HFFc6 (cell line): ENCODE measurements at places on chromosomes 2 and 18.

DNA sequence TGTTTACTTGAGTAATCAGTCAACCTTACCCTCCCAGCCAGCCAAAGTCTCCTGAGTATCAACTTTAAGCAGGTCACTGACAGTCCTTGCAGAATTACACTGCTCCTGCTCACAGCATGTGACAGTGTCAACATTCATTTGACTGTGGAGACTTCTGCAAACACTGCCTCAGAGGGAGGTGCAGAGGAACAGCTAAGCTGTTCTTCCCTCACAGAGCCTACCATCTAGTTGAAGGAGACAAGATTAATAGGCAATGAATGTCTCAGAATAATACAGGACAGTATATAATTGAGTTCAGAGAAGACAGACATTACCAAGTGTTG is 11.9 kb downstream of the SLC14A2 start:
- no peak for DNase-seq

- DNase-seq, result no peak
Measured at GRCh38 chr2:44941551-44942234, at the start of gene SIX3. Gene SIX3, plus strand, starts transcription at chr2:44941702. Its CDS starts 403 bp downstream, at chr2:44942105.

DNA sequence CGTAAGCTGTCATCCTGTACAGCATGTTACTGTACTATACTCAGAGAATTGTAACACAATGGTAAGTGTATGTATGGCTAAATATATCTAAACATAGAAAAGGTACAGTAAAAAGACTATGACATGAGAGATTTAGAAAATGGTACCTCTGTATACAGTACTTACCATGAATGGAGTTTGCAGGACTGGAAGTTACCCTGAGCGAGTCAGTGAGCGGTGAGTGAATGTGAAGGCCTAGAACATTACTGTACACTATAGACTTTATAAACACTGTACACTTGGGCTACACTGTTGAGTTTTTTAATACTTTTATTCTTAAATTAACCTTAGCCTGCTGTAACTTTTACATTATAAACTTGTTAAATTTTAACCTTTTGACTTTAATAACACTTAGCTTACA is 1.5 kb downstream of the DDX18 start:
- DNase-seq, result no peak

GRCh38 chr2:102028470-102028869 is 36.7 kb downstream of the IL1R2 start:
- DNase-seq, result no peak

GRCh38 chr2:97936199-97936598 is 59.5 kb downstream of the TMEM131 start:
- DNase-seq, result no peak

GRCh38 chr2:215357660-215358059 is 45.8 kb downstream of the ATIC start:
- no peak for DNase-seq

GRCh38 chr18:22879293-22879692 is 53.8 kb upstream of the RBBP8 start:
- no peak for DNase-seq

GRCh38 chr2:151087377-151087776 is 174.3 kb downstream of the RBM43 start:
- DNase-seq, result no peak

DNA sequence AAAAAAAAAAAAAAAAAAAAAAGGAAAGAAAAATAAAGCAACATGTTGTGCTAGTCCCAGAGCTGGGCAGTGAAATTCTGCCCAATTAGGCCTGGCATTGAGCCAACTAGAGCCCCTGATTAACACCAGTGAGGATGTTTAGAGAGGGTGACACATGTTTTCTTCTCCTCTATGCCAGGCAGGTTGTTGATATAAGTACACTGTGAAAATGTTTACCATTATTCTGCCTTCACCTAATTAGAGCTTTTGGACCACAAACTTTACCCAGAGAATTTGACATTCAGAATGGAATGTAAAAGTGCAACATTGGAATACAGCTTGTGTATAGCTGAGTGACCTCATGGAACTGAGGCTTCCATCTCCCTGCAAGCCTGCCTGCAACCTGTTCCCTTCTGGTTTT is 95.9 kb upstream of the MSH2 start:
- DNase-seq, result peak; percentile 33

- DNase-seq, result no peak
Measured at GRCh38 chr2:176500901-176501300, 231.7 kb downstream of the MTX2 start.

DNA sequence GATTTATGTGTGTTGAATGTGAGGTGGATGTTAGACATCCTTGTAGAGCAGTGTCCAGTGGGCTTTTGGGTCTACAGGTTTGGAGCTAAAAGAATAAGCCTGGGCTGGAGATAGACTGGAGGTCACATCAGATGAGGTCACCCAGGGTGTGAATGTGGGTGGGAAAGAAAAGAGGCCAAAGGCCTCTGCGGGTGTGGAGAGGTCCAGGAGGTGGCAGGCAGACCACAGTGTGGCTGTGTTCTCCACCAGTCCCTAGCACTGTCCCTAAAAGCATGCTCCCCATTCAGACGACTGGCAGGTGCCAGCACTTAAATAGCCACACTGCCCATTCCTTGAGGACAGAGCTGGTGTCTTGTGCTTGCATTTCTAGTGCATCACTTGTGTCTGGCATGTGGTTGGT is 4.1 kb downstream of the ATG4B start:
- no peak for DNase-seq

DNA sequence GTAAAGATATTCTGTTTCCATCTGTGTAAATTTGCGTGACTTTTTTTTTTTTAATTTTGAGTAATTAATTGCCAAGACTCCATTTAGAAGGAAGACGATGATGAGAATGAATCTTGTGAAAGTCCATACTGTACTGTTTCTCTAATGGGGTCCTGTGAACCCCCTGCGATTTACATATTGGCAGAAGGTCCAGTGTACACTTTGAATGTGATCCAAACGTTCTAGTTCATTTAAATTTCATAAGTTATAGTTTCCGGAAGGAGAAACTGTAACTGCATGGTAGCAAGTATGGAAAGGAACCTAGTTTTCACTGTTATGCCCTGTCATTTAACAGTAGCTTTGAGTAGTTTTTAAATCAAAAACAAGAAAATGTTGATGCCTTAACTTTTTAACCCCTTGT is 166.7 kb downstream of the FMNL2 start:
- DNase-seq, result no peak

- no peak for DNase-seq
Measured at GRCh38 chr18:47403317-47403716, 151.9 kb upstream of the SKOR2 start.

DNA sequence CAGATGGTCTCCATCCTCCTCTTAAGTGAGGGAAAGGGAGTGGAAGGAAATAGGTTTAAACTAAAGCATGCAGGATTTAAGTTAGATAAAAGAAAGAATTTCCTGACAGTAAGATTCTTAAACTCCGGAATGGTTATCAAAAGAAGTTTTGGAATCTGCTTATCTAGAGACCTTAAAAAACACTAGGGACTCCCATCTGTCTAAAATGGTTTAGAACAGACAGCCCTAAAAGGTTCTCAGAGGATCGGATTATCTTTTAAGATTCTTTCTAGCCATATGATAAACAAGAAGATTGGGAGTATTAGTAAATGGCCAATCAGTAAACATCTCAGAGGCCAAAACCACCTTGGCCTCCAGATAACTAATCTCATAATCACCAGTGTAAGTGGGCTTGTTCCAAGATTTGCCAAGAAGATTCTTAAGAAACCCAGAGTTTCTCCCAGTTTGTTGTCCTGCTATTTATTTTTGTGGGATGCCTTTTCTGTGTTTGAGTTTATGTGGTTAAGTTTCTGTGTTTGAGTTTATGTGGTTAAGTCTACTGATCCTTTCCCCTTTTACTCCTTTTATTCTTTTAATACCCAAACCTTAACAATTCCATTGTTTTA is 314.9 kb upstream of the NRP2 start:
- DNase-seq, result no peak

DNA sequence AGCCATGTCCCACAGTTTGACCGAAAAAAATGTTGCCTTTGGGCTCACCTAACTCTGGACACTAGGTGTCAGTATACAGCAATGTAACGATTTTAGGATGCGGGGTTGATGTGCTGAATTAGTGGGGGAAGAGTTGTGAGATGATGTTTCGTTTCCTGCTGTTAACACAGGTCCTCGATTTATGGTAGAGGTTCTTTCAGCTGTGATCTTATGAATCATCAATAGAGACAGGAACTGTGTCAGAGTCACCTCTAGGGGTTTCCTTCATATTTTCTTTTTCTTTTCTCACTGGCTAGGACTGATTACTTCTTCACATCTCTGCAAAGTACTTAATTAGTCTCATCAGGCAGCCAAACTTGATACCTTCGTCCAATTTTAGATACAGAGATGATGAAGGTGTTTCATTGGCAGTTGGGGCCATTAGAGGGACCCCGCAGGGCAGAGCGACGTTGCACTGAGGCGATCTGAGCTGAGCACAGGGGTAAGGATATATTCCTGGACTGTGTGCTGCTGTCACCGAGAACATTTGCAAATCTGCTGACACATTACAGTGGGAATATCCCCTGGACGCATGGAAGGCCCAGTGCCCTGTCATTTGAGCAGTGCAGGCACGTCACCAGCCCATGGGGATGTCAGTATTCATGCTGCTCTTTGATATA is 10.2 kb upstream of the MMADHC start:
- DNase-seq, result peak; percentile 92

- peak; percentile 9 for DNase-seq
Measured at GRCh38 chr2:75729861-75730260, 19.1 kb upstream of the GCFC2 start.

GRCh38 chr2:18501156-18501555 is 59.3 kb downstream of the RDH14 start:
- no peak for DNase-seq

- no peak for DNase-seq
Measured at GRCh38 chr18:3175195-3175758, 44.5 kb downstream of the MYOM1 start.

DNA sequence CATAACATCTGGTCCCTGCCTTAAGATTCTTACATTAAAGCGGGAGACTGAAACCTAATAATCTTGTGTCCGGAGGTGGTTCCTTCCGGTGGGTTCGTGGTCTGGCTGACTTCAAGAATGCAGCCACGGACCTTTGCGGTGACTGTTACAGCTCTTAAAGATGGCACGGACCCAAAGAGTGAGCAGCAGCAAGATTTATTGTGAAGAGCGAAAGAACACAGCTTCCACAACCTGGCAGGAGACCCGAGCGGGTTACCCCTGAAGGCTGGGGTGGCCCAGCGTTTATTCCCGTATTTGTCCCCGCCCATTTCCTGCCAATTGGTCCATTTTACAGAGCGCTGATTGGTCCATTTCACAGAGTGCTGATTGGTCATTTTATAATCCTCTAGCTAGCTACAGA is 122.3 kb upstream of the SIX2 start:
- DNase-seq, result no peak

GRCh38 chr18:42038936-42039335 is 83.9 kb downstream of the PIK3C3 start:
- peak; percentile 94 for DNase-seq

DNA sequence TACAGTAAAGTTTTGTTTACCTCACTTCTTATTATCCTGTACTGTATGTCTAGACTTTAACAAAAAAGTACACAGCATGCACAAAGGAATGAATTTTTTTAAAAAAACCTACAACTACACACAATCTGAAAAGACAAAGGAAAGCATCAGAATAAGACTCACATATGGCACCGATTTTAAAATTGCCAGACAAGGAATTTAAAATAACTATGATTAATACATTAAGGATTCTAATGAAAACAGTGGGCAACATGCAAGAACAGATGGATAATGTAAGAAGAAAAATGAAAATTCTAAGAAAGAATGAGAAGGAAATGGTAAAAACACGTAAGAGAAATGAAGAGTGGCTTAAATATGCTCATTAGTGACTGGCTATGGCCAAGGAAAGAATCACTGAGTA is 638.2 kb downstream of the FBXO15 start:
- peak; percentile 18 for DNase-seq

GRCh38 chr2:205748639-205749038 is 66.3 kb downstream of the NRP2 start:
- DNase-seq, result no peak

GRCh38 chr2:155021618-155022017 is 323.1 kb downstream of the KCNJ3 start:
- no peak for DNase-seq

DNA sequence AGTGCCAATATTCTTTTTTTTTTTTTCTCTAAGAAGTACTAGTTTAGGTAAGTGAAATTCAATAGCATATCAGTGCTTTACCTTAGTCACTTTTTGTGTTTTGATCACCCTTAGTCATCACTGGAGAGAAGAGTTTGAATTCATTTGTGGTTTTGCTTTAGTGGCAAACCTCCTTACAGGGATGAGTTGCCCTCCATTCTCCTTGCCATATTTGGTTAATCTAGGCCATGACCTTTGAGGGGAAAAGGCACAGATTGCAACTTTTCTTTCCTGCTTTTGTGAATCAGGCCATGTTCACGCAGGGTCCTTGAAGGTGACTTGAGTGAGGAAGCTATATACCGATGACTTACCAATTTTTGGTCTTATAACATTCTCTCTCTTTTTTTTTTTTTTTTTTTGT is 34.4 kb downstream of the PLEKHA3 start:
- DNase-seq, result peak; percentile 66

DNA sequence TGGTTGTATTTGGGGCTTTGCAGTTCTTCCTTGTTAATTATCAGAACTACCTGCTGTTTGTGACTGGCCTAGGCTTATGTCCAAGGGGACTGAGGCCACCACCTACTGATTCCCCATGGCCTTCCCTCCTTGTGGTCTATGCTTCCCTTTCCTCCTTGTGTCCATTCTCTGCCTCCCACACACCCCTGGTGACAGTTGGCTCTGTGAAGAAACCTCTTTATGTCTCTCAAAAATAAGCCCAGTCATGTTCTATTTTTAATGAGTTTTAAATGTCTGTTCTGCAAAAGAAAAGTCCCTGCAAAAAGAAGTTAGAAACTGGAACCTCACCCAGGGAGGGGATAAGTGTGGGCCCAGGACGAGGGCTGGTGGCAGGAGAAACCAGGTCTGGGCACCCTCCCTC is 105.0 kb downstream of the SMC6 start:
- no peak for DNase-seq
